ENCODE measurements at places on chromosomes 7 and 10.

DNA sequence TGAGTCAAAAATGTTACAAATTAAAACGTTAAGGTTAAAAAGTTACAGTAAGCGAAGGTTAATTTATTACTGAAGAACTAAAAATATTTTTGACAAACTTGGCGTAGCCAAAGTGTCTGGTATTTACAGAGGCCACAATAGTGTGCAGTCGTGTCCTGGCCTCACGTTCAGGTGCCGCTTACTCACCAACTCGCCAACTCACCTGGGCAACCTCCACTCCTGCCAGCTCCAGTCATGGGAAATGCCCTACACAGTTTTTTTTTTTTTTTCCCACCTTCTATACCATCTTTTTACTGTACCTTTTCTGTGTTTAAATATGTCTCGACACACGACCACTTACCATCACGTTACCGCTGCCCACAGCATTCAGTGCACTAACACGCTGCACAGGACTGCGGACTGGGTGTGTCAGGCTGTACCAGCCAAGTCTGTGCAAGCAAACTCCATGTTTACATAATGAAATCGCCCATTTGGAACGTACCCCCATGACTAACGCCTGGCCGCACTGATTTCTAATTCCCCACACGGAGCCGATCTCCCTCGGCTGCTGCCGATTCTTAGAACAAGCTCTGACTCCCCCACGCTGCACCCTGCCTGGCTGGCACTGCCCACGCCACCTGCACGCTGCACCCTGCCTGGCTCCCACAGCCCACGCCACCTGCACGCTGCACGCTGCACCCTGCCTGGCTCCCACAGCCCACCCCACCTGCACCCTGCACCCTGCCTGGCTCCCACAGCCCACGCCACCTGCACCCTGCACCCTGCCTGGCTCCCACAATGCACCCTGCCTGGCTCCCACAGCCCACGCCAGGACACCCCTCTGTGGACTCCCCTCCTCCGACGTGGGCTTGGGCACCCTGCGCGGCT, 203.1 kb downstream of the ZMYND11 start:
- no peak for DNase-seq

GRCh38 chr10:71829171-71829570, 21.9 kb downstream of the PSAP start:
- peak; percentile 36 for DNase-seq

DNA sequence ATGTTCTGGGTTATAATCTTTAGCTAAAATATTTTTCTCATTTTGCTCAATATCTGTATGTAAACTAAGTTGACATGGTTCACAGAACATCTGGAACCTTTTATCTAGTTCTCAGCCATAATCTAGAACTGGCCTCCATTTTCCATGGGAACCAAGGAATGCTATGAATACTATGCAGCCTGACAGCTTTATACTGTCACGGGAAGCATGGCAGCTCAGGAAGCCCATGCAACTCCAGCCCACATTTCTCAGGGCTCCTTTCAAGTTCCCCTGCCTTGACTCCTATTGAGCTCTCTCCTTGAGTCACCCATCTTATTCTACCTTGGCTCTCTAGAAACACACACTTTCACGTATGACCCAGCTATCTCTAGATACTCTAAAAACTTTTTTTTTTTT, 36.6 kb upstream of the PRKAR2B start:
- DNase-seq = no peak

- DNase-seq = no peak
Measured at GRCh38 chr7:35797311-35797710, 3.5 kb upstream of the SEPTIN7 start.

DNA sequence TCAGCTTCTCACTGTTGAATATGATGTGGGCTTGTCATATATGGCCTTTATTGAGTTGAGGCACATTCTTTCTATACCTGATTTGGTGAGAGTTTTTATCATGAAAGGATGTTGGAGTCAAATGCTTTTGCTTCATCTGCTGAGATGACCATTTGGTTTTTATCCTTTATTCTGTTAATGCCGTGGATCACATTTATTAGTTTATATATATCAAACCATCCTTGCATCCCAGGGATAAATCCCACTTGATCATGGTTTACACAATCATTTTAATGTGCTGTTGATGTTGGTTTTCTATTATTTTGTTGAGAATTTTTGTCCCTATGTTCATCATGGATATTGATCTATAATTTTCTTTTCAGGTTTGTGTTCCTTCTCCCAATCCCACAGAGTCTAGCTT, 67.0 kb downstream of the EBLN1 start:
- DNase-seq = no peak

- peak; percentile 89 for DNase-seq
Measured at GRCh38 chr7:93327006-93327633, 95.0 kb downstream of the VPS50 start.

DNA sequence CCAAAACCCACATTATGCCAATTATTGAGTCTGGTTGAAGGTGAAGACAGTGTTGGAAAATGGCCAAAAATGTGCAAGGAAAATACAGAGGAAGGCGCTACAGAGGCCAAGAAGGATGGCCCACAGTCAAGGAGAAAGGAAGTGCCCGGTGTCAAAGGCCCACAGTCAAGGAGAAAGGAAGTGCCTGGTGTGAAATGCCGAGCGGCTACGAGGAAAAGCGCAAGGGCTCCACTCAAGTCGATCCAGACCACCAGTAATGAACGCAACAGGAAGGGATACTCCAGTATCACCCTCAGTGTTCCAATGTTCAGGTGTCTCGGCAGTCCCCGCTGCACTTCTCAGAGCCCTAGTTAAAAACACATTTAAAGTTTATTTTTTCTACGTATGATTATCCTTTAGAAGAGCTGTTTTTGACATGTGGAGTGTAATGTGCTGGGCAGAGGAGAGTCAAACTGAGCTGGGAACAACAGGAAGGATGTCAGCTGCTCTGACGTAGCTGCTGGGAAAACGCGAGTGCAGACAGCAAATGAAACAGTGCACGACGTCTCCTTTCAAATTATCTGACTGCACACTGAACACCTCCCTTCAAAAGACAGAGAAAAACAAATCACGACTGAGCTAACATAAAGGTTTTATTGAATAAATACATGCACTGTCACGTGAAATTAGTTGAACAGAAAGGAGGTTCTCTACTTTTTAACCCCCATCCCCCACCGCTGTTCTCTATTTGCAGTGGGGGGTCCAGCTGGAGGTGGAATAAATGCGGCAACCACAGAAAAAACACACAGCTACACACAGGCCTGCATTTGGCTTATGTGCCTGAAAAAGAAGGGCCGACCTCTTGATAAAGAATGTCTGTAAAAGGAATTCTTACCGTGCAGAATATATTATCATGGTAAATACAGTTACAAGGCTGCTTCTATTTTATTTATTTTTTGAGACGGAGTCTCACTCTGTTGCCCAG, 26.1 kb upstream of the NCAPG2 start:
- DNase-seq = no peak

- peak; percentile 40 for DNase-seq
Measured at GRCh38 chr10:59839576-59839975, 66.8 kb downstream of the CCDC6 start.

DNA sequence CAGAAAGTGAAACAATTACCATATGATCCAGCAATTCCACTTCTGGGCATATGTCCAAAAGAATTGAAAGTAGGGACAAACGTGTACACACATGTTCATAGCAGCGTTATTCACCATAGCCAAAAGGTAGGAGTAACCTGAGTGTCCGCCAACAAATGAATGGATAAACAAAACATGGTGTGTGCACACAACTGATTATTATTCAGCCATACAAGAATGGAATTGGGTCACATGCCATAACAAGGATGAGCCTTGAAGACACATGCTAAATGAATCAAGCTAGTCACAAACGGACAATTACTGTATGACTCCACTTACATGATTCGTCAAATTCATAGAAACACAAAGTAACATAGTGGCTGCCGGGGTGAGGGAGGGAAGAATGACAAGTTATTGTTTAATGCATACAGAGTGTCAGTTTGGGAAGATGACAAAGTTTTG, 4.1 kb upstream of the OIT3 start:
- peak; percentile 44 for DNase-seq

DNA sequence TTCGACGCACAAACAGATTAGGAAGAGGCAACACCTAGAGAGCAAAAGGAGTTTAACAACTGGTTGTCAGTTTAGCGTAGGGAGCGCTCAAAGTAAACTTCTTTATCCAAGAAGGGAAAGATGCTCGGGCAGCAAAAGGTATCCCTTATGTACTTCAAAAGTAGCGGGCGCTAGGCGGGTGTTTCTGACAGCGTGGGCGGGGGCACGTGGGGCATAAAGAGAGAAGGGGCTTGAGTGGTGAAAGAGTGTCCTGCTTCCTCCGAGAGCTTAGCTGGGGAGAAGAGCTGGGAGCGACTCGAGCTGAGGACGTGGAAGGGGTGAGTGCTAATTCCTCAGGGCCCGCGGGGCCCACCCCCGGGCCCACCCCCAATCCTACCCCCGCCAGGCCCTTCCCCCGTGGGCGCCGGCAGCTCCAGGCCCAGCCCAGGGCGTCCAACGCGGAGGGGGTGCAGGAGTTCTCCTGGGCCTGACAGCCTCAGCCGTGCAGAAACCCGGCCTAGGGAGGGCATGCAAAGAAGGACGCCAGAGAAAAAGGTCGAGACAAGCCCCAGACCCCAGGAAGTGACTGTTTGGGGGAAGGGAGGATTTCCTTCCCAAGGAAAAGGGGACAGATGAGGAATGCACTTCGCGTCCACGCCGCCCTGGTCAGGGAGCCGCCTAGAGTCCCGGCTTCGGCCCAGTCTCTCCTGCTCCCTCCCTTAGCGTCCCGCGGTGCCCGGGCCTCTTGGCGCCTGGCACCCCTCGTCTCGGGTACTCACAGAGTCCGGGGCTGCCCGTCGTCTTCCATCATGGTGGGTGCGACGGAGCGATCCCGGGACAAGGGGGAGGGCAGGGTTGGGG, 868 bp downstream of the TIAL1 start:
- peak; percentile 50 for DNase-seq

DNA sequence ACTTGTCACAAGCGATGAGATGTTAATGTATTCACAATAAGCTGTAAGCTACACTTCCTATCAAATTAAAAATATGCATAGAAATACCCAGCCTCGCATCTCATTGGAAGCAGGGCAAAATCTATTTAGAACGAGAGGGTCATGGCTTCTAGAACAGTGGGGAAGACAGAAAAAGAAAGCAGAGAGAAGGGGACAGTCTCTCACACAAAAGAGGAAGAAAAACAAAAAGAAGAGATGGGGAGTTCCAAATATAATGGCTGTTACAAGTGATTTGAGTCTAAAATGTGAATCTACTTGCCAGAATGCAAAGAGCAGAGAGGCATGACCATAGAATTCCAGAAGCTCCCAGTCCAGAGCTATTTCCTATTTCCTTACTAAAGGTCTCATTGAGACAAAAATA, 13.8 kb downstream of the LRRN3 start:
- no peak for DNase-seq

GRCh38 chr10:17227367-17228090, 512 bp upstream of the VIM start:
- DNase-seq = no peak

GRCh38 chr7:100588438-100588837, 2.3 kb downstream of the FBXO24 start:
- DNase-seq = peak; percentile 46

DNA sequence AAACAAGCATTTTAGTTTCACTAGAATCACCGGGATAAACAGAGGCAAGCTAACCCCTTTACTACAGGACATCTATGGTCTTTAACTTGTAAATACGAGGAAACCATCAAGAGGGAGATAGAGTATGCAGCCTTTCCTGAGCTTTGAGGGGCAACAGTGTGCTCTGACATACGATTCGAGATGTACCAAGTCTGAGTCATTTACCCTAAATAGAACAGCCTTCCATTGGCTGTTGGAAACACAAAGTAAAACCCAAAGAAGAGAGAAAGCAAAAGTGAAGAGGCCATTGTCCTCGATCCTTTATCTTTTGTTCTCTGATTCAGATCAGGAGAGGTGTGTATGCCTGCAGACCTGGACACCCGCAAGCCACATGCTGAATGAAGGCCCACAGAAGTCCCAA, 289.5 kb downstream of the KCNMA1 start:
- no peak for DNase-seq

DNA sequence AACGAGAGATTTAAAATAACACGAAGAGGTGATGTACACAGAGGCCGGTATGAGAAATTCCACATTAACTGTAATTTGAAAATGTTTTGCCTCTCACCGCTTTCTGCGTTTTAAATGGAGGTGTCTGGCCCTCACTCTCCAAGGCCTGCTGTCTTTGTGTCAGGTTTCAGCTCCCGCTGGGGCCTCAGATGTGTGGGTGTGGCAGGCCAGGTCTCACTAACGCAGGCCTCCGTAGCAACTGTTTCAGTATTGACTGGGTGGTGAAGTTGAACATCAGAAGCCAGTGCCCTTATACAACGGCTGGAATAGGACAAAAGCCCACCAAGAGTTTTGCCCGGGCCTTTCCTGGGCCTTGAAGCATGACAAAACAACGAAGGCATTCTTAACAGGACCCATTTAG, 303.1 kb downstream of the ADARB2 start:
- DNase-seq = no peak

- peak; percentile 34 for DNase-seq
Measured at GRCh38 chr7:121966276-121966934, 93.4 kb downstream of the PTPRZ1 start.

DNA sequence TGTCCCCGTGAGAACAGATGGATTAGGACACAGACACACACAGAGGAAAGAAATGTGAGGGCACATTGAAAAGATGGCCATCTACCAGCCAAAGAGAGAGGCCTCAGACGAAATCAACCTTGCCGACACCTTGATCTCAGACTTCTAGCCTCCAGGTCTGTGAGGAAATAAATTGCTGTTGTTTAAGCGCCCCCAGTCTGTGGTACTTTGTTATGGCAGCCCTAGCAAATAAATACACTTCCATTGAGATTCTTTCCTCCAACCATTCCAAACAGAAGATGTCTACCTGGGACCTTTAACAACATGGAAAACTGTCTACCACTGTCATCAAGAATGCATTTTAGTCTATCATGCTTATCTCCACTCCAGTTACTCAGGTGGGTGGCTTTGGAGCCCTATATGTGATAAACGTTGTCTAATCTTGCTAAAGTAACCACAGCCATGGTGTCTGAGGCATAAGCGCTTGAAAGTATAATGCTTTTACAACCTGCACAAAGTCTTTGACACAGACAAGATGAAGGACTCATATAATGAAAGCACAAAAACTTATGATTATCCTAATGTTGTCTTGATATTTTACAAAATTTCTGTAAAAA, 244.3 kb downstream of the MTERF1 start:
- peak; percentile 29 for DNase-seq

All from fibroblast of villous mesenchyme (primary cell).